Panc1 (cell line): ENCODE measurements at places on chromosomes 2 and 18. TPM values are rescaled to one million over a fixed set of nuclear protein-coding genes. Genes with fewer than 3 reads are reported as not detected.

DNA sequence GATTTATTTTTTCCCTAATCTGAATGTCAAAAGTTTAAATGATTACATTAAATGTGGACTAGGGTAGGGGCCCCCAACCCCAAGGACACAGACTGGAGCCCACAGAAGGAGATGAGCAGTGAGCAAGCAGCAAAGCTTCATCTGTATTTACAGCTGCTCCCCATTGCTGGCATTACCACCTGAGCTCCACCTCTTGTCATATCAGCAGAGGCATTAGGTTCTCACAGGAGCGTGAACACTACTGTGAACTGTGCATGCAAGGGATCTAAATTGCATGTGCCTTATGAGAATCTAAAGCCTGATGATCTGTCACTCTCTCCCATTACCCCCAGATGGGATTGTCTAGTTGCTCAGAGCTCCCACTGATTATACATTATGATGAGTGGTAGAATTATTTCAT is 3.8 kb downstream of the MOB1A start:
- H3K36me3 ChIP-seq: peaks cover 12% of the 10 kb centered on the region; the same call in 1 of the 2 replicates
- no peak for DNase-seq
- H3K27me3 ChIP-seq: no peaks in the 10 kb centered on the region
- H3K4me3 ChIP-seq: no peak overlapping the region
- no peak overlapping the region for H3K27ac ChIP-seq

GRCh38 chr2:60947056-60947455 is 65.7 kb downstream of the REL start:
- no peak overlapping the region for H3K27ac ChIP-seq
- no peaks in the 10 kb centered on the region for H3K27me3 ChIP-seq
- no peaks in the 10 kb centered on the region for H3K36me3 ChIP-seq
- H3K4me1 ChIP-seq: no peaks in the 10 kb centered on the region

GRCh38 chr2:12806549-12807242 is 90.0 kb downstream of the TRIB2 start:
- no peaks in the 10 kb centered on the region for H3K4me1 ChIP-seq
- no peak overlapping the region for H3K27ac ChIP-seq
- no peak for DNase-seq
- no peaks in the 10 kb centered on the region for H3K36me3 ChIP-seq
- no peaks in the 10 kb centered on the region for H3K27me3 ChIP-seq

DNA sequence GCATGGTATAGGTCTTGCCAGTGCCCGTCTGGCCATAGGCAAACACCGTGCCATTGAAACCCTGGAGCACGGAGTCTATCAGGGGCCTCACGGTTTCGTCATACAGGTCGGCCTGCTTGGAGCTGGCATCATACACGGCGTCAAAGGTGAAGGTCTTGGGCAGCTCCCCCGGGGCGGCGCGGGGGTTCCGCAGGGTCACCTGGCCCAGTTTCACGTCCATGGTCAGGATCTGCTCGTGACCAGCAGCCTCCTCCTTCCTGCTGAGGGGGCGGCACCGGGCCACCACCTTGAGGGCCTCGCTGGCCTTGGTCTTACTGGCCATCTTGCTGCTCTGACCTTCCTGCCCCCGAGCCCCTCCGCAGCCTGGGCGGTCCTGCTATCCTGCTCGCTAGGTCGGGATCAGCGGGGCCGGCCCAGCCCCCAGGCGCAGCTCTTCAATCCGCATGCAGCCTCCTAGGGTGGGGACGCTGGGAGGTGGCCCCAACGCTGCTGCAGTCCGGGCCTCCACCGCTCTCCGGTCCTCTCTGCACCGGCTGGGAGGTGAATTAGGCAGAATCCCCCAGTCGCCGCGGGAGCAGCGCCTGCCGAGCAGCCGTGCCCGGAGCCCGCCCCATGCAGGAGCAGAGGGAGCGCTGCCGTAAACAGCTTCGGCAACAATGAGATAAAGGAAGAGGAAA is 563 bp downstream of the KIF3C start:
- no peaks in the 10 kb centered on the region for H3K27me3 ChIP-seq
- H3K4me3 ChIP-seq: peak overlapping the region; percentile 69
- no peaks in the 10 kb centered on the region for H3K36me3 ChIP-seq
- H3K27ac ChIP-seq: peak overlapping the region; percentile 66; the same call in 1 of the 2 replicates

DNA sequence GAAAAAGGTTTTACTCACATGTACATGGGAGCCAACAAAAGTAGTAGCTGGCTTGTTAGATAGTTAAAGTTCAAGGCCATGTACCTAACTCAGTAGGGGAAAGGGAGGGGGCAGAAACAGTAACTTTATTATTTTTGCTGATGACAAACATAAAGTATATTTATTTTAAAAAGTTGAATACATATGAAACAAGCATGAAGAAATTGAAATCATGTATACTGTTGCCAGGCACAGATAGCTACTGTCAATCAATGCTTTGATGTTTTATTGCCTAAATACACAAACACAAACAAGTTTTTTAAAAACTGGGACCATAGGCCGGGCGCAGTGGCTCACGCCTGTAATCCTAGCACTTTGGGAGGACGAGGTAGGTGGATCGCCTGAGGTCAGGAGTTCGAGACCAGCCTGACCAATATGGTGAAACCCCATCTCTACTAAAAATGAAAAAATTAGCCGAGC is 7.6 kb upstream of the PSD4 start:
- H3K4me3 ChIP-seq: no peak overlapping the region
- no peaks in the 10 kb centered on the region; the same call in 1 of the 2 replicates for H3K36me3 ChIP-seq
- no peaks in the 10 kb centered on the region for H3K27me3 ChIP-seq
- no peak for DNase-seq
- no peak overlapping the region for H3K27ac ChIP-seq

- no peaks in the 10 kb centered on the region for H3K36me3 ChIP-seq
- H3K27me3 ChIP-seq: no peaks in the 10 kb centered on the region
- DNase-seq: no peak
- H3K4me3 ChIP-seq: no peak overlapping the region
- H3K4me1 ChIP-seq: no peaks in the 10 kb centered on the region
- no peak overlapping the region for H3K27ac ChIP-seq
Observed at GRCh38 chr2:241796209-241796608, 12.8 kb upstream of the NEU4 start.

Gene TET3
- 13.1 TPM for total RNA-seq

Gene SAG
- not detected for total RNA-seq

Gene SKOR2
- total RNA-seq: not detected

Gene FBLN7
- 0.95 TPM for total RNA-seq

Gene SPATS2L
- 282 TPM for total RNA-seq
